ENCODE measurements at places on chromosomes 4 and X. TPM values are rescaled to one million over a fixed set of nuclear protein-coding genes. Genes with fewer than 3 reads are reported as not detected.

The ADGRA3 gene
- 17.4 TPM for total RNA-seq

The TBX22 gene
- total RNA-seq, result not detected

The MID1IP1 gene
- 30.3 TPM for total RNA-seq

The RAB41 gene
- not detected for total RNA-seq

The MAOA gene
- 1.3 TPM for total RNA-seq

The TLR10 gene
- not detected for total RNA-seq

The CCKAR gene
- total RNA-seq, result not detected

The CAPN6 gene
- not detected for total RNA-seq

The RNF175 gene
- total RNA-seq, result not detected

The ITM2A gene
- total RNA-seq, result 0.31 TPM

The MAGEA11 gene
- not detected for total RNA-seq

The ZCCHC13 gene
- not detected for total RNA-seq

The EXOC1L gene
- not detected for total RNA-seq

The BEX1 gene
- total RNA-seq, result not detected

The TRIM2 gene
- total RNA-seq, result 0.59 TPM

The ASMT gene
- total RNA-seq, result 0.44 TPM

The CD38 gene
- total RNA-seq, result 12.5 TPM

The WDR1 gene
- total RNA-seq, result 220 TPM

The GNL3L gene
- total RNA-seq, result 15.1 TPM

The MTCP1 gene
- 15.8 TPM for total RNA-seq

The DMD gene
- not detected for total RNA-seq

The MAGEH1 gene
- total RNA-seq, result 7.8 TPM

The TXK gene
- total RNA-seq, result 0.28 TPM

The SORCS2 gene
- total RNA-seq, result 3.4 TPM

The GLOD5 gene
- not detected for total RNA-seq

The ADH6 gene
- total RNA-seq, result not detected

The ATP11C gene
- total RNA-seq, result 11.5 TPM

The MAGEB2 gene
- not detected for total RNA-seq

The SLITRK2 gene
- not detected for total RNA-seq

The TBC1D8B gene
- 1.2 TPM for total RNA-seq

The PCYT1B gene
- not detected for total RNA-seq

The GPC4 gene
- 0.05 TPM for total RNA-seq

The DCLK2 gene
- 9.7 TPM for total RNA-seq

The ZNF330 gene
- 32.2 TPM for total RNA-seq
